ENCODE measurements at places on chromosomes 7 and 10. TPM values are rescaled to one million over a fixed set of nuclear protein-coding genes. Genes with fewer than 3 reads are reported as not detected.

DNA sequence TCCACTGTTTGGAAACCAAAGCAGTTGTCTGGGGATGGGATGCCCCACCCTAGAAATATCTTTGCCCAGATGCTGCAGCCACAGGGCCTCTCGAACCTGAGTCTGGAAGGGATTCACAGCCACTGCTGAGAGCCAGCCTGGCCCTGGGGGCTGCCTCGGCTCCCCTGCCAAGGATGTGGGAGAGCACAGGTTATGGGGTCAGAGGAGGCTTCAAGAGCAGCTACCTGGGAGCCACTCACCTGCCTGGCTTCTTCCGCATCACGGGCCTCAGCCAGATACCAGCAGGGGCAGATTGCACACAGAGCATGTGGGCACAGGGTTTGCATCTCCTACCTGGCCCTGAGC is 5.4 kb upstream of the PWWP2B start:
- no peak for DNase-seq

DNA sequence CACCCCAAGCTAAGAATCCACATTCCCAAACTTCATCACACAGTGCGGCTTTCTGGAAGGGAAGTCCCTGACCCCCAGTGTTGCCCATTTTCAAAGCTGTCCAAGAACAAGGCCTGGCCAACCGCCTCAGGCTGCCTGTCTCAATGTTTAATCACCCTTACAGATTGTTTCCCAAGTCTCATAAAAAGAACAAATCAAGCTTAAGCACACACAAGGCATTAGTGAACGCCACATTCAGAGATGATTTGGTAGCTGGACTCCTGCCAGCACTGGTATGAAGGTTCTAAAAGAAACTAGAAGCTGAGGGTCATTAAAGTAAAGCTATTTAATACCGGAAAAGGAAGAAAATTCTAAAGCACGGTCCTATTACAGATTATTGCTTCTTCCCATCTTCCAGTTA is 35.6 kb downstream of the C10orf90 start:
- DNase-seq = peak; percentile 8

GRCh38 chr10:31999070-31999660 is 57.1 kb downstream of the KIF5B start:
- DNase-seq = no peak

DNA sequence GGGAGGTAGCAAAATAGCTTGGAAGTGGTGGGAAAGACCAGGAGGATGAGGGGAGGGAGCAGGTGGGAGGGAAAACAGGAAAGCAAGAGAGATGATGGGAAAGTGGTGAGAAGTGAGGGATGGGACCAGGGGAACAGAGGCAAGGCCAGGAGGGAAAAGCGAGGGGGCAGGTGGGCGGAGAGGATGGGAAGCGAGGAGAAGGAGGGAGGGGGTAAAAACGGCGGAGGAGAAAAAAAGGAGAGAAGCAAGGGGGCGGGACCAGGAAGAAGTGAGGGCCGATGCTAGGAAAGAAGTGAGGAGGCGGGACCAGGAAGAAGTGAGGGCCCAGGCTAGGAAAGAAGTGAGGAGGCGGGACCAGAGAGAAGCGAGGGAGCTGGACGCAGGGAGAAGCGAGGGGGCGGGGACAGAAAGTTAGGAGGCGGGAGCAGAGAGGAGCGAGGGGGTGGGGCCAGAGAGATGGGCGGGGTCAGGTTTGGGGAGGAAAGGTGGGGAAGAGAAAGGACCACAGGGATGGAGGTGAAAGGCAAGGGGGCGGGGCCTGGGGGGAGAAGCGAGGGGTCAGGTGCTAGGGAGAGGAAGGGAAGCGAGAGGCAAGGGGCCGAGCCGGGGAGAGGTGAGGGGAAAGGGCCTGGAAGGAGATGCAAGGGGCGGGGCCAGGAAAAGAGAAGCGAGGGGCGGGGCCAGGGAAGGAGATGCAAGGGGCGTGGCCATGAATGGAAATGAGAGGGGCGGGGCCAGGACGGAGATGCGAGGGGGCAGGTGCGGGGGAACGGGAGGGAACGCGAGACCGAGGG is 984 bp downstream of the SMURF1 start:
- DNase-seq = peak; percentile 98

DNA sequence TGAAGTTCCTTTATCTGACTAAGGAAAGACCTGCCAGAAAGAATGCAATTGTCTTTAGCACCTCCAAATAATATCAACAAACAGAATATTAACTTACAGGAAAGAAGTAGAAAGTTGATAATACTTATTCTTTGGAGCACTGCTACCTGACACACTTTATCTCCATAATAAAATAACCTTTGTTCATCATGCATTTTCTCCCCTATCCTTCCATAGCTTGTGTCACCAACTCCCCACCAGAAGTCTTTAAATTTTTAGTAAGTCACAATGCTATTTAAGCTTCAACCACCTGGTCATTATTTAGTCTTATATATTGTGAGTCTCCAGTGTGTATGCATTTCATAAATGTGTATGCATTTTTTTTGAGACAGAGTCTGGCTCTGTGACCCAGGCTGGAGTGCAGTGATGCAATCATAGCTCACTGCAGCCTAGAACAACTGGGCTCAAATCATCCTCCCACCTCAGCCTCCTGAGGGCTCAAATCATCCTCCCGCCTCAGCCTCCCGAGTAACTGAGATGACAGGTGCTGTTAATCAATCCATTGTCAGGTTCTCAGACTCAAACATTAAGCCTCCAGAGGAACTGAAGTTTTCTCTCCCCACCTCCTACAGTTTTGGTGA is 7.3 kb upstream of the CYP3A43 start:
- DNase-seq = no peak

DNA sequence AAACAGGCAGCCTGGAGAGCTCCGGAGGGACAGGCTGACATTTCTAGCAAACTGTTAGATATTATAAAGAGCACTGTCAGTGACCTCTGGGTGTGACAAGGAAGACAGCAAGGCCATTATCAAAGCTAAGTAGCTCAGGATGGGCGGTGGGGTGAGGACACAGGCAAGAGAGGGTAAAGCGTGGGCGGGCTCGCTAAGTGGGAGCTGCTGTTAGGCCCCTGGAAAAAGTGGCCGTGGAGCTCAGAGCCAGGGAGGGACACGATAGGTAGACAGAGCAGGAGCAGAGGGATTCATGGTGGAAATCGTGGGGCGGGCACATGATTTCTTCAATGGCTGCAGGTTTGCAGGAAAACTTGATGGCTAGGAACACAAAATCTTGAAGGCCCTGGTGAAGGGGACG is 51.4 kb upstream of the NPS start:
- no peak for DNase-seq

- DNase-seq = no peak
Observed at GRCh38 chr7:99357701-99358490, 16.6 kb upstream of the ARPC1B start.

GRCh38 chr7:115363916-115364315 is 442.0 kb downstream of the MDFIC start:
- no peak for DNase-seq

- DNase-seq = peak; percentile 41
Observed at GRCh38 chr10:49138361-49138891, 4.6 kb upstream of the FAM170B start.

- no peak for DNase-seq
Observed at GRCh38 chr7:34982371-34983019, 54.8 kb downstream of the DPY19L1 start.

GRCh38 chr10:74706966-74707365 is 119.4 kb upstream of the KAT6B start:
- no peak for DNase-seq

DNA sequence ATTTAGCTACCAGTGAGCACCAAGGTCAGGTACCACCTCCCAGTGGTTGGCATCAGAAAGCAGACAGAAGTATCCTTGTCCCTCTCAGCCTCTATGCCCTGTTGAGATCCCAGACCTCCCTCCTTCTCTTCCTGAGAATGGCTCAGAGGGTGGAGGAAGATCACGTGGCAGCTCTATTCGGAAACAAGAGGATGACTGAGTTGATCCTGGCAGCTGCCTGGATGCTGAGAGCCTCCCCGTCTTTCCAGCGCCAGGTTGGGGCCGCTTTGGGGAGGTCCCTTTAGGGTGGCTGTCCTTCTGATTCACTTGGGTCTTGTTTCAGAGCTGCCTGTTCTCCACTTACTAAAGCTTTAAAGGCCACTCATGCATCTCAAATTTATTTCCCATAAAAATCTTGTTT is 36.9 kb upstream of the NPFFR1 start:
- DNase-seq = no peak

DNA sequence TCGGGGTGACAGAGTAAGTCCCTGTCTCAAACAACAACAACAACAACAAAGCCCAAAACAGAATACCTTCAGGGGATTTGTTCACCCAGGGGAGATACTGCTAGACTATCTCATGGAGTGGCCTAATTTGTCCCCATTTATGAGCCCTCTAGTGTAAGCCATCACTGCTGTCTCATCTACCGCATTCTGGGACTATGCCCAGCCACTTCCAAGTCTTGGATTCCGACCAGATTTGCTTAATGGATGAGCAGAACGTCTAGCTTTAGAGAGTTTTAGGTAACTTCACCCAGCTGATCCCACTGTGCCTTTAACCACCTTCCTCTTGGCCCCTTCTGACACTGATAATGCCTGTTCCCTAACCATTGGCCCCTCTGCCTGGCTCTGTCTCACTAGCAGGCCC is 47.1 kb downstream of the PAPSS2 start:
- DNase-seq = no peak

GRCh38 chr7:70678621-70679251 is 453.2 kb upstream of the GALNT17 start:
- no peak for DNase-seq

- no peak for DNase-seq
Observed at GRCh38 chr10:127216786-127217185, 20.4 kb upstream of the INSYN2A start.

GRCh38 chr10:55233505-55233904 is 432.5 kb upstream of the PCDH15 start:
- no peak for DNase-seq

DNA sequence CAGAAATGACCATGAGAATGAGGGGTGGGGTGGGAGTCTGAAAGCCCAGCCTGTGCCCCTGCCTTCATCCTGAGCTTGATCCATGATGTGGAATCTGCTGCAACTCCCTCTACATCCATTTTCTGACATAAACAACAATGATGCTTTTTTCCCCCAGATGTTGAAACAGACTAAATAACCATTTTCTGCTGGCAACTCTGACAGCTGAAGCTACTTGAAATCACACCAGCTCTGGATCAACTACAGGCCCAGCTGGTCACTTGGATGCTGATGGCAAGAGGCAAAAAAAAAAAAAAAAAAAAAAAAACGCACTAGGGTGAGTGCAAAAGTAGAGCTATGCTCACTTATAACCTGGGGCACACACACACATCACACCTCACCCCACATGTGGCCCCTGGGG is 74.2 kb downstream of the FAM107B start:
- no peak for DNase-seq

GRCh38 chr10:36253731-36254130 is 611.6 kb upstream of the FZD8 start:
- DNase-seq = no peak

GRCh38 chr7:74439541-74439940 is 14.2 kb upstream of the GTF2IRD1 start:
- no peak for DNase-seq

DNA sequence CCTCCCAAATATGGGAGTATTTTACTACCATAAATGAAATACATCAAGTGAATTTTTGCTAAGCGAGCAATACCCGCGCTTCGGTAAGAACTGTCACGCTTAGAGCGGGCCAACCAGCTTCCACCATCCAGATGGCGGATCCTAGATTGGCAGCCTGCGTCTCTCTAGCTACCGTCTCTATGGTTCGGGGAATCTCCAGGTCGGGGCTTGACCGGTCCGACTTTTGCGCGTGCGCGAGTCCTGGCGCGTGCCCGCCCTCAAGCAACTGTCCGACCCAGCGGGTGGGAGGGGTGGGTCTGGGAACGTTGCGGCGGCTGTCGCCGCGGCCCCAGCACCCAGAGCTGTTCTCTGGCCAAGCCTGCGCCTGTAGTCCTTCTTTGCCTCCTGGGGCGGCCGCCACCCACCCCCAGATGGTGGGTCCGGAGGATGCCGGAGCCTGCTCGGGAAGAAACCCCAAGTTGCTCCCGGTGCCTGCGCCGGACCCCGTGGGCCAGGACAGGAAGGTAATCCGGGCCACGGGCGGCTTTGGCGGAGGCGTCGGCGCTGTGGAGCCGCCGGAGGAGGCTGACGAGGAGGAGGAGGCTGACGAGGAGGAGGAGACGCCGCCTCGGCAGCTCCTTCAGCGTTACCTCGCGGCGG is at the start of gene TBC1D12:
TSS of gene TBC1D12 (plus strand) at position 338 of the 639 bp plus-strand sequence. CDS start at position 411, 73 bp downstream.
- peak; percentile 97 for DNase-seq

- DNase-seq = no peak
Observed at GRCh38 chr10:3424111-3424851, 251.7 kb upstream of the PITRM1 start.

GRCh38 chr10:49204119-49204518 is 15.9 kb upstream of the TMEM273 start:
- no peak for DNase-seq

DNA sequence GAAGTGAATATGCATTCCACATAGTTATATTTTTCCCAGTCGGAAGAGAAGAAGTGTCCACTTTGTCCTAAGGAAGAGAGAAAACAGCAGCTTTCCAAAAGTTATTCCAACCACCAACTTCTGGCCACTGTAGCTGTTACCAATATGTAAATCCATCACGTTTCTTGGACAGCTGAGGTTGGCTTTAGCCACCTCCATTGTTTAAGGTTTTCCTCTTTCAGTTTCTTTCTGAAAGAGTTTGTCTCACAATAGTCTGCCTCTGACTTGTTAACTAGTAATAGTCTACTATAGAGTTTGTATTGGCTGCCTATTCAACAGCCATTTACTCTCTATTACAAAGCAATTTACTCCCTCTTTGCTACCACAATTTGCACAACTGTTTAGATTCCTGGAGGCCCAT is 457.6 kb upstream of the LRRN3 start:
- no peak for DNase-seq

GRCh38 chr10:97199152-97199551 is 13.4 kb upstream of the SLIT1 start:
- no peak for DNase-seq

- DNase-seq = peak; percentile 18
Observed at GRCh38 chr10:23656735-23657134, 217.9 kb downstream of the OTUD1 start.

- DNase-seq = no peak
Observed at GRCh38 chr10:12684784-12685183, 316.7 kb downstream of the CCDC3 start.

GRCh38 chr10:34156781-34157425 is 658.2 kb downstream of the PARD3 start:
- peak; percentile 9 for DNase-seq

Gene GIGYF1
- total RNA-seq = 14.2 TPM

Gene FRMPD2
- 0.52 TPM for total RNA-seq

Gene ACSM6
- total RNA-seq = not detected

Gene FXYD4
- not detected for total RNA-seq

Gene CALY
- total RNA-seq = 2.3 TPM

Gene TAF5
- total RNA-seq = 6.6 TPM

Gene FGFR2
- 90.4 TPM for total RNA-seq

Gene CFAP58
- 0.20 TPM for total RNA-seq

Gene SND1
- total RNA-seq = 200 TPM

Gene PNLIPRP1
- not detected for total RNA-seq

Gene STEAP1B
- not detected for total RNA-seq

Gene CCL24
- total RNA-seq = not detected

Gene SFRP5
- total RNA-seq = 18.5 TPM
